ENCODE measurements at places on chromosomes 16 and 17.

DNA sequence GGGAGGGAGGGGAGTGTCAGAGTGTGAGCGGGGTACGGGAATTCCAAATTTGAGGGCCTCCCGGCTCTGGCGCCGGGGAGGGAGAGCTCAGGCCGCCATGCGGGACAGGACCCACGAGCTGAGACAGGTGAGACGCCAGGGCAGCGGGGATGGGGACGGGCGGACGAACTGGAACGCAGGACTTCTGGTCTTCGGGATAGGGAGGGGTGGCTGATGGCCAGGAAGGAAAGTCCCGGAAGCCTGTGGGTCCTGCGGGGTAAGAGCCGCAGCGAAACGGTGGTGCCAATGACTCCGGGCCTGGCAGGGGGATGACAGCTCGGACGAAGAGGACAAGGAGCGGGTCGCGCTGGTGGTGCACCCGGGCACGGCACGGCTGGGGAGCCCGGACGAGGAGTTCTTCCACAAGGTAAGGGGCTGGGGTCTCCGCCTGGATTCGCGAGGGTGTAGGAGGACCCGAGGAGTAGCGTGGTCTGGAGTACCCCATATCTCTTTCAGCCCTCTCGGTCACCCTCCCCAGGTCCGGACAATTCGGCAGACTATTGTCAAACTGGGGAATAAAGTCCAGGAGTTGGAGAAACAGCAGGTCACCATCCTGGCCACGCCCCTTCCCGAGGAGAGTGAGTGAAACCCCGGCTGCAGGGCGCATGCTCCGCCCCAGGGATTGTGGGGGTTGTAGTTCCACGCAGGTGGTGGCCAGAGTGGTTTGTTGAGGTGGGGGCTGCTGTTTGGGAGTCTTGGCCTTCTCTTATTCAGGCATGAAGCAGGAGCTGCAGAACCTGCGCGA lies 543 bp downstream of the STX4 start:
- peak; percentile 61 for DNase-seq

DNA sequence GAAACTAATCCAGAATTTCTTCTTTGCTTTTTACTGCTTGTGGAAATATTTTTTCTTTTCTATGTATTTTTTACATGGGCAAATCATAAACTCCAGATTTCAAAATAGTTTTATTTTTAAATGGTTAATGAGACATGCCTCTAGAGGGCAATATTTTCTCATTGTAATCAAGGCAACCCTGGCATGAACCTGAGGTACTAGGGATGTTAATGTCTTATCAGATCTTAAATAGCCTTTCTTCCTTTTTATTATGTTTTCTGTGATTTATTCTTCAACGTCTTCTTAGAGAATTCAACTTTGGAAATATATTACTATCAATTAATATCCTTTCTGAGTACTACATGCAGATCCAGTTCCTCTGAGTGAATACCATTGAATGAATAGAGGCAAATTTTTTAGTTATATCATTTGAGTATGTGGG lies 324.7 kb downstream of the BCAS3 start:
- peak; percentile 48 for DNase-seq

DNA sequence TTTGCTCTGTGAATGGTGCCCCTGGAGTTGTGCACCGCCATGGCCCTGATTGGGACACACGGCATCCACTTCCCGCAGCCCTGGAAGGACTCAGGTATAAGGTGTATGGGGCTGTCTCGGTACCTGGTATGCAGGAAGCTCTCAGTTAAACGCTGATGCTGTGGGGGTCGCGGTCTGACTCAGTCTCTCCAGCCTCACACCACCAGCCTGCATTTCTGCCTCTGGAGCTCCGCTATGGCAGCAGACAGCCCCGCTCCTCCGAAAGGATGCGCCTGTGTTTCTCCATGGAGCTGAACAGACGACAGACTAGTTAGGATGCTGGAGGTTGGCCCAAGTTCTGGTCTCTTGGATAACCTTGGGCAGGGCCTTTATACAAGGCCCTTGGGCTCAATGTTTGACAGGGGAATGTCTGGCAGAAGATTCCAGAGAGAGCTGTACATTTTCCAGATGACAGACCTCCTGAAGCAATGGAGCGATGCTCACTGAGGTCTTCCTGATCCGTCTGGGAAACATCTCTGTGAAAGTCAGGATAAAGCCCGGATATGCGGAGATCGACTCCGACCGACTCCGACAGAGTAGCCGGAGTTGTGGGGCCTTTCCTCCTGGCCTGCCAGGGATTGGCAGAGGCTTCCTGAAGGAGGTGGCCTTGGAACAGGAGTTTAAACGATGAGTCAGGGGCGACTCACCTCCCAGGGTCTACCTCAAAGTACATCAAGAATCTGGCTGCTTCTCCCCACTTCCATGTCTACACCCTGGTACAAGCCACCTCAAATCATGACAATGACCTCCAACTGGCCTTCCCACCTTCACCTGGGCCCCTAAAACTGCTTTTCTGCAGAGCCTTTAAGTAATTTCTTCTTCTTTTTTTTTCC lies 21.9 kb upstream of the BCAR1 start:
- DNase-seq = no peak

DNA sequence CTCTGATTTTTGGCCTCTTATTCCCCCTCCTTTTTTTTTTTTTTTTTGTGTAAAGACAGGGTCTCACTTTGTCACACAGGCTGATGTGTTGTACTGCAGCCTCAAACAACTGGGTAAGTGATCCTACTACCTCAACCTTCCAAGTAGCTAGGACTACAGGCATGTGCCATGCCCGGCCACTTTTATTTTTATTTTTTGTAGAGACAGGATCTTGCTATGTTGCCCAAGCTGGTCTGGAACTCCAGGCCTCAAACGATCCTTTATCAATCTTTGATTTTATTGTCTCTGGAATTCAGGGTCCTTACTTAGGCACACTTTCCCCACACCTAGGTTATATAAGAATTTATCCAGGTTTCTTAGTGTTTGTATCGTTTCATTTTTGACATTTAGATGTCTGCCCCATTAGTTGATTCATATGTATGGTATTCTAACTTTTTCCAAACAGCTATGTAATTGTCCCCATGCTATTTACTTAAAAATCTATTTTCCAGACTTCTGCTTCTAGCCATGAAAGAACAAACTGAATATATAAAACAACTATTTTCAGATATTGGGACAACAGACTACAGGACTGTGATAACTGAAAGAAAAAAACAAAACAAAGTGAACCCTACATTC lies 13.9 kb downstream of the CMC2 start:
- no peak for DNase-seq

DNA sequence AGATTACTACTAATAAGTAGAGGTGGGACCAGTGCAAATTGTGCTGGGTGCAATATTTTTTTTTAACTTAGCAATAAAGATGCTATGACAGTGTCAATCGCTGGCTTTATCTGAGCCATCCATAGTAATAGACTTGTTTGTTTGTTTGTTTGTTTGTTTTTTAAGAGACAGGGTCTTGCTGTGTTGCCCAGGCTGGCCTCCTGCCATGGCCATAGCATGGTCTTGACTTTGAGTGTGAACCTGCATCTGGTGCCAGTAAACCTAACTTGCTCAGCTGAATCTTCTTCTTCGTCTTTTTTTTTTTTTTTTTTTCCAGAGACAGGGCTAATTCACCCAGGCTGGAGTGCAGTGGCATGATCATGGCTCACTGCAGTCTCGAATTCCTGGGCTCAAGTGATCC lies 46.6 kb downstream of the ZNRF1 start:
- DNase-seq = no peak

- DNase-seq = no peak
Observed at GRCh38 chr17:17793378-17794214, 43.2 kb downstream of the SREBF1 start.

DNA sequence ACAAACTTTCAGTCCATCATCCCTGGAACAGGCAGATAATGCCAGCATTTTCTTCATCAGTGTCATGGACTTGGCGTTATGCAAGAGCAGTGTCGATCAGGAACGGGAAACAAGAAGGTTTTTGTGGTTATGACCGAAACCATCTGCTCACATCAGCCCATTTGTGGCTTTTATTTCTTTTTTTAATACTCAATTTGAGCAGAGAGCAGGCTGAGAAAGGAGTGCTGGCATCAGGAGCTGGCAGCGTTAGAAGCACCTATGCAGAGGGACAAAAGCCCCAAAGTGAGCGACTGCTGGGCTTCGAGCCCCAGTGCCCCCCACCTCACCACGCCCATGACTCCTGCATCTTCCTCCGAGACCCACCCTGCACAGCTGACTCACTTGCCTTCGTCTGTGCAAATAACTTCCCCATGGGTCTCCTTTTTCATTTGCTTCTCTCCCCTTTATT lies 16.2 kb upstream of the CD300E start:
- DNase-seq = no peak

GRCh38 chr17:28335959-28336871 lies 654 bp downstream of the TNFAIP1 start:
- peak; percentile 60 for DNase-seq

GRCh38 chr17:40124279-40125141 lies 2.7 kb downstream of the MSL1 start:
- DNase-seq = peak; percentile 27

DNA sequence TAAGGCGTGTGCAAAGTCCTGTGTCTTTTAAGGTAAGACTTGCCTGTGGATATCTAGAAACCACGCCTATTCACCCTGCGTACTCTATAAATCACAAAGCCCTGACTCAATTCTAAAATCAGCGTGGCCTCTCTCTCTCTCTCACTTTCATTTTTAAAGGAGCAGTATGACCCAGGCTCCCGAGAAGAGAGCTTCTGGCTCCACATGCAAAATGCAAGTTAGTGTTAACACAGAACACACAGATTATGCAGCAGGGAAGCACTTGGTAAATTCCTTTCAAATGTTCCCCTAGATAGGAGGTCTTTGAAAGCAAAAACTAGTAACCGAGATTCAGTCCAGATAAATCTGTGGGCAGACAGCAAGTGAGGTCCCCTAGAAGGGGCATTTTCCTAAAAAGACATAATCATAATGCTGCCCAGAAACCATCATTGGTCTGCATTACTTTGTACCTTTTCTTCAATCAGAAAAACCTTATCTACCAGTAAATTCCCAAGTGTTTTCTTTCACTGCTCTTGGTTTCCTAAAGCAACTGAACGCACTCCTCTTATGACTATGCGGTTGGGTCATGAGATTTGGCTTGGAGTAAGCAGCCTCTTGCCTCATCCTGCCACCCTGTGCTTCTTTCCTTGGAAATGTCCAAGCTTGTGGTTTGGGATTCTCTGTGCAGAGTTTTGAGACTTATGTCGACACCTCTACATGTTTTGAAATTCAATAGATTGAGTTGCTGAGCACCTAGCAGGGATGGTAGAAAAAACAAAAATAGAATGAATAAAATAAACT lies 31.7 kb upstream of the KCNJ2 start:
- DNase-seq = no peak

DNA sequence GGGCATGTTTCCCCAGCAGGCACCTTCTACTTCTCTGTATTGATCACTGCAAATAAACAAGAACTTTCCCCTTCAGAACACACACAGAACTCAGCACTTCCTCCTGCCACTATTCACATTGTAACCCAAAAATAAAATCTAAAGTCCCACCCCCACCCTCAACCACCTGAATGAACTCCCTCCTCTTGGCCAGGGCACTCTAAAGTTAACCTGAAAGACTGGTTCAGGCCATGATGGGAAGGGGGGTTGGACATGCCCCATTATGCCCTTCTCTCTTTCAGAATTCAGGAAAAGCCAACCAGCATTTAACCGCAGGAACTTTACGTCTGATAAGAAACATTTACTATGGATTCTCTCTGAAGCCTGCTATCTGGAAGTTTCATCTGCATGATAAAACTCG lies 27.4 kb upstream of the CCL2 start:
- DNase-seq = no peak

- no peak for DNase-seq
Observed at GRCh38 chr17:2924211-2924610, 128.0 kb downstream of the RAP1GAP2 start.

GRCh38 chr16:67552476-67552875 lies 9.8 kb upstream of the CTCF start:
- no peak for DNase-seq

DNA sequence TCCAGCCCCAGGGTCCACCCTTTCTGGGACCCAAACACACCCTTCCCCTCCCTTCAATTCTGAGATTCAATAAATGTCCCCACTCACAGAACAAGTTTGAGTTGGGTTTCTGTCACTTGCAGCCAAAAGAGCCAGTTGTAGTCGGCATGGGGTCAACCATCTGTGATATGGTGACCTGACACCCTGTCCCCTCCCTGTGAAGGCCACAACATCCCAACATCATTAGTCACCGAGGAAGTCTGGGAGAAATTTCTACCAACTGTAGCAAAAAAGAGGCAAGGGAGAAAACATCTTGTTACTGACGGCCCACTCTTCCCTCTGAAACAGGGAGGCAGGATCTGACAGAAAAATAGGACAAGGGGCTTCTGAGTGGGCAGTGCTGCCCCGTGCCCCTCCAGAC lies 638 bp upstream of the LYZL6 start:
- DNase-seq = no peak

- DNase-seq = no peak
Observed at GRCh38 chr17:78985395-78985794, 5.7 kb upstream of the LGALS3BP start.

- no peak for DNase-seq
Observed at GRCh38 chr17:2090804-2091534, 36.1 kb downstream of the HIC1 start.

GRCh38 chr16:53855511-53855910 lies 151.6 kb downstream of the FTO start:
- no peak for DNase-seq

DNA sequence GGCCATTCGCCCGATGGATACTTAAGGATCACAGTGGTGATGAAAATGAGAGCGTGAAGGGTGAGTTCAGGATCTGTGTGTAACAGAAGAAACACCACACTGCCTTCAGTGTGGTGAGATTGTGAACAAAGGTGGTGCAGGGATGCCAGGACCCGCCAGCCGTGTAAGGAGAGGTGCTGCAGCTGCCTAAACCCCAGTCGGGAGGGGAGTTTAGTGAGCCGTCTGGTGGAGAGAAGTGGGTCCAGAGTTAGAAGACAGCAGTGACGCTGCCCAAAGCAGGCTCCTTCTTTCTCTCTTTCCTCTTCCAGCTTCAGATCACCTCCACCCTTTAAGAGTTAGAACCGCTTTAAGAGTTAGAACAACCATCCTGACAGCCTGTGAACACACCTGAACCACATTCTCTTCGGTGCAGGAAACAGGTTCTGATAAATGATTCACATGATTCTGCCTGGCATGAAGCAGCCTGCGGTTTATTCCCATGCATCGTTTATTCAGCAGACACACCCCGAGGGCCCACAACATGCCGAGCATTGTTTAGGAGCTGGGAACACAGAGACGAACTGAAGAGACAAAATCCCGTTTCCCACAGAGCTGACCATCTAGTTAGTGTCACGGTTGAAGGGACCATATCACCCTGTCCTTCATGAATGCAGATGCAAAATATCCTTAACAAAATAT lies 84.0 kb upstream of the DNAH17 start:
- no peak for DNase-seq
